Pulmonary artery endothelial cell (primary cell): ENCODE measurements at places on chromosomes 2 and 18.

GRCh38 chr2:181165199-181165868, 184.9 kb downstream of the UBE2E3 start:
- DNase-seq: no peak

GRCh38 chr2:113940891-113941290, 51.0 kb downstream of the ACTR3 start:
- no peak for DNase-seq

DNA sequence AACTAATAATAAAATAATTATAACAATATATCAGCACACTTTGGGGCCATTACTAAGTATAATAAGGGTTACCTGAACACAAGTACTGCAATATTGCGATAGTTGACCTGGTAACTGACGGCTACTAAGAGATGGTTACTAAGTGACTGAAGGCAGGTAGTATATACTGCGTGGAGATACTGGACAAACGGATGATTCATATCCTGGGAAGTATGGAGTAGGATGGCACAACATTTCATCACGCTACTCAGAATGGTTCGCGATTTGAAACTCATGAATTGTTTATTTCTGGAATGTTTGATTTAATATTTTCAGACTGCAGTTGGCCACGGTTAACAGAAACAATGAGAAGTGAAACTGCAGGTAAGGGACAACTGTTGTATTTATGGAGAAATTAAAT, 39.5 kb upstream of the FLACC1 start:
- DNase-seq: no peak

GRCh38 chr2:125207431-125207830, 1182.3 kb downstream of the CNTNAP5 start:
- DNase-seq: no peak

DNA sequence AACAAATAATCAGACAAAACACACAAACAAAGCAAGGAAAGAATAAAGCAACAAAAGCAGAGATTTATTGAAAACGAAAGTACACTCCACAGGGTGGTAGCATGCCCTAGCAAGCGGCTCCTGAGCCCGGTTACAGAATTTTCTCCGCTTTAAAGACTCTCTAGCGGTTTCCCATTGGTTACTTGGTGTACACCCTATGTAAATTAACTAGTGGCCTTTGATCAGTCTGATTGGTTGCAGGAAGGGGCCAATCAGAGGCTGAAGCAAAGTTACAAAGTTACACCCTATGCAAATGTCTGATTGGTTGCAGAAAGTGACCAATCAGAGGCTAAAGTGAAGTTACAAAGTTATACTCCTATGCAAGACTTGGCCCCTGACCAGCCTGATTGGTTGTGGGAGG, 242.9 kb downstream of the LDLRAD4 start:
- no peak for DNase-seq

DNA sequence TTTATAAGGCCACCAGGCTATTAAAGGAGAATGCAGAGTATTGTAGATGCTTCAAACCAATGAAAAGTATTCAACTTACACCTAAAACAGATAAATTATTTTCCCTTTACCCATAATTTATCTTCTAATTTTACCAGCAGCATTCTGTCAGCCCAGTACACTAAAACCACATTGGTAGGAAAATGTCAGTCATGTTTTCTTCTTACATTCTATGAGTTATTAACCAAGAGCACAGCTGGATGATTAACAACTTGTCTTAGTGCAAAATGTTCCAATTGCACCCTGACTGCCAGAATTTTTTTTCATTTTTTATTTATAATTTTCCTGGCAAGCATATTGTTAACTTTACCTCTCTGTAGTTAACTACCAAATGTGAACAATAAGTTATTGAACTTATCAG, 79.0 kb upstream of the WDR75 start:
- DNase-seq: no peak

GRCh38 chr2:6644261-6644660, 221.4 kb downstream of the CMPK2 start:
- DNase-seq: no peak

DNA sequence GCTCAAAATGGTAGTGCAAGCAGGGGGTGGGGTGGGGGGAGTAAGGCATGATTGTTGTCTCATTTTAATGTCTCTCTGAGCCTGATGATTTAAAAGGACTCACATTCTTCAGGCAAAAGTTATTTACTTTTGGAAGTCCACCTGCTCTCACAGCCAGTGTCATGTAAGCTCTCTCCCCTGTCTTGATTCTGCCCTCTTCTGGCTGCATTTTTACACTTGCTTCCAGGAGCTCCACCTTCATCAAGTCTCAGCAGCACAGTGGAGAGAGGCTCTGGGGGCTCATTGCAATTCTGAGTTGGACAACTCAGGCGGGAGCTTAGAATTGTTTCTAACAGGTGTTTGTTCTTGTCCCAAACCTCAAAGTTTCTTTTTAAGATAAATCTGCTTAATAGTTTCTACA, 39.2 kb downstream of the GNAL start:
- no peak for DNase-seq

GRCh38 chr2:237717366-237718276, 81.0 kb upstream of the RBM44 start:
- DNase-seq: no peak

DNA sequence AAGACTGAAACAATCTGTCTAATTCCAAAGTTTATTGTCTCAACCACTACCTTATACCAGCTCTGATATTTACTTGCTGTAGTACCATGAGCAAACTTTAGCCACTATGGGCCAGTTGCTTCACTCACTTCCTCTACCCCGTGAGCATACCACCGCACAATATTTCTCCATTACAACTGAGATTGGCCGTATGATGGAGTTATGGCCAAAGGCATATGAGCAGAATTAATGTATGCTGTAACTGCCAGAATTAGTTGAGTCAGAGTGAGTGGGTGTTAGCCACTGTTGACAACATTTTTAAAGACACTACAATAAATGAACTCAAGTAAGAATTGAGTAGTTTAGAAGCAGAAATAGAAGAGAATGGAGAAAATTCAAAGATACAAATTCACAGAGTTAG, 69.7 kb downstream of the LRATD1 start:
- DNase-seq: no peak

DNA sequence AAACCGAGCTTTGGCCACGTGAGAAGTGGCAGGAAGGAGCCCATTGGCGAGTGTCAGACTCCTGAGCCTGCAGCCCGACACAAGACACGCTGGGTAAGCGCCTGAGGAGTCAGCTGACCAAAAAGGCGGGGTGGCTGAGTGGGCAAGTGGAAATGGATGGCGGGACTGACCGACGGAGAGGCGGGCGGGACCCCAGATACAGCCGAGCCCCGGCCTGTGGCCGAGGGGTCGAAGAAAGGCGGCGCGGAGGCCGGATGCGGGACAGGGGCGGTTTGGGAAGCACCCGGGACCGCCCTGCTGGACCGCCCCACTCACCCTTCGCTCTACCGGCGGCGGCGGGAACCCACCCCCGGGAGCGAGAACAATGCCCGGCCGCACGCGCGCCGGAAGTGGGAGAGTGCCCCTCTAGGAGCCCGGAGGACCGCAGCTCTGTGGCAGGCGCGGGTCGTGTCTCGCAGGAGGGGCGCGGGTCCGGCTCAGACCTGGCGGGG, 22.8 kb downstream of the ZSCAN30 start:
- DNase-seq: no peak

GRCh38 chr2:133490411-133490980, 77.8 kb downstream of the NCKAP5 start:
- no peak for DNase-seq
